ENCODE measurements at places on chromosomes 1 and 21.
A peak's percentile ranks its signal among the peaks of the same experiment; 100 is the strongest.

GRCh38 chr1:103941086-103941485 lies 191.4 kb downstream of the AMY1C start:
- DNase-seq: no peak

- peak; percentile 41 for DNase-seq
These were observed 42.4 kb downstream of the CTNNBIP1 start for GRCh38 chr1:9867408-9868243.

- DNase-seq: no peak
These were observed 39.9 kb upstream of the INSL5 start for GRCh38 chr1:66840929-66841328.

- no peak for DNase-seq
These were observed 99.0 kb downstream of the ZBTB18 start for GRCh38 chr1:244150071-244150470.

- DNase-seq: no peak
These were observed 186.0 kb upstream of the PTGFR start for GRCh38 chr1:78304761-78305160.

DNA sequence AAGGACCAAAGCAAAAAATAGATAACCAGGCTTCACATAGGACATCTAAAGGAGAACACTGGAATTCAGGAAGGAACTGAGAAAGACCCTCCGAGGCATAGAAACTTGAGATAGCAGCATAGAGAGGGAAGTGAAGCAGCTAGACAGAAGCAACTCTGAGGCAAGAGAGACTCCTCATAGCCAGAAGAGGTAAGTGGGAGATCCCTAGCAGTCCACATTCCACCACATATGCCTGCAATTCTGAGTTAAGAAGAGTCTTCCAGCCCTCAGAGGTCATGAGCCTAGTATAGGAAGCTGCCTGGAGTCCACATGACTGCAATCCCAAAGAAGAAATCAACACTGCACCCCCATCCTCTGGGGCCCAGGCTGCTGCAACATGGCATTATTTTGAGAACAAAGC lies 13.9 kb upstream of the FGGY start:
- DNase-seq: no peak

DNA sequence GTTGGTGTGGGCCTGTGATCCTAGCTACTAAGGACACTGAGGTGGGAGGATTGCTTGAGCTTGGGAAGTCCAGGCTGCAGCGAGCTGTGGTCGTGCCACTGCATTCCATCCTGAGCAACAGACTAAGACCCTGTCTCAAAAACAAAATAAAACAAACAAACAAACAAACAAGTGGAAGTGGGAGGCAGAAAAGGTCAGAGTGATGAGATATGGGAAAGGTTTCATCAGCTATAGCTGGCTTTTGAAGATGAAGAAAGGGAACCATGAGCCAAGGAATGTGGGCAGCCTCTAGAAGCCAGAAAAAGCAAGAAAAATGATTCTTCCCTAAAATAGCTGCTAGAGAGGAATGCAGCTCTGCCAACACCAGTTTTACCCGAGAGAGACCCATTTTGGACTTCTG lies 10.6 kb upstream of the NUCKS1 start:
- DNase-seq: no peak

GRCh38 chr1:64631346-64632034 lies 113.4 kb upstream of the RAVER2 start:
- DNase-seq: no peak

- no peak for DNase-seq
These were observed 8.1 kb upstream of the TMCO2 start for GRCh38 chr1:40239626-40240025.

DNA sequence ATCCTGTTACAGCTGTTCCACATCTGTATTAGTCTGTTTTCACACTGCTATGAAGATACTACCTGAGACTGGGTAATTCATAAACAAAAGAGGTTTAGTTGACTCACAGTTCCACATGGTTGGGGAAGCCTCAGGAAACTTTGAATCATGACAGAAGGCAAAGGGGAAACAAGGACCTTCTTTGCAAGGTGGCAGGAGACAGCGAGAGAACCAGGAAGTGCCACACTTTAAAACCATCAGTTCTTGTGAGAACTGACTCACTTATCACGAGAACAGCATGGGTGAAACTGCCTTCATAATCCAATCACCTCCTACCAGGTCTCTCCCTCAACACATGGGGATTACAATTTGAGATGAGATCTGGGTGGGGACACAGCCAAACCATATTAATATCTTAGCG lies 110.3 kb upstream of the TRABD2B start:
- DNase-seq: no peak

- DNase-seq: no peak
These were observed 190.7 kb upstream of the RUNX1 start for GRCh38 chr21:35239811-35240219.
